ENCODE measurements at places on chromosomes 5 and 9. TPM values are rescaled to one million over a fixed set of nuclear protein-coding genes. Genes with fewer than 3 reads are reported as not detected.

Gene CDC25C
- not detected for total RNA-seq

Gene GPRIN1
- total RNA-seq: 0.98 TPM

Gene JAKMIP2
- 0.73 TPM for total RNA-seq

Gene F2RL2
- total RNA-seq: 3.4 TPM

Gene DNAI1
- total RNA-seq: not detected

Gene GPR21
- not detected for total RNA-seq

GRCh38 chr9:83410701-83411100 lies 127.5 kb downstream of the FRMD3 start:
- no peak for DNase-seq
- no peaks in the 10 kb centered on the region for H3K27me3 ChIP-seq
- no peak overlapping the region for H3K4me3 ChIP-seq
- H3K36me3 ChIP-seq: no peaks in the 10 kb centered on the region
- H3K27ac ChIP-seq: no peak overlapping the region

DNA sequence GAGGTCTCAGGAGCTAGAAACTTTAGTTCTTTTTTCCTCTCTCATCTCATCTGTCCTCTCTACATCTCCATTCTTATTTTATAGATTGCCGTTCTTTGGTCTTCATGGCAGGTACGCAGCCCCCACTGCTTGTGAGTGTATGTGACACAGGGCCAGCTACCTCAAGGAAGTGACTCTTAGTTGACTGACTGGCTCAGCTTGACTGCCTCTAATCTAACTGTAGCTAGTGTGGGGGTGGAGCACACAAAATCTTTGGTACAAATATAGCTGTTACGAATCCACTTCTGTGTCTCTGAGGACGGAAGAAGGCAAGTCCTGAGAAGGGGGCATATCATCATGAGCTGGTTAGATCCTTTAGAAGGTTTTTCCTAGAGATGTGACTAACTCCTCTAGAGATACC lies 19.8 kb upstream of the SPTAN1 start:
- H3K27me3 ChIP-seq: no peaks in the 10 kb centered on the region
- H3K4me1 ChIP-seq: no peaks in the 10 kb centered on the region
- no peak for DNase-seq
- no peaks in the 10 kb centered on the region for H3K36me3 ChIP-seq
- no peak overlapping the region for H3K27ac ChIP-seq

- no peak overlapping the region for H3K4me3 ChIP-seq
- H3K27me3 ChIP-seq: no peaks in the 10 kb centered on the region
- H3K27ac ChIP-seq: no peak overlapping the region
- H3K36me3 ChIP-seq: no peaks in the 10 kb centered on the region
Measured at GRCh38 chr9:26566141-26566540, 326.5 kb downstream of the CAAP1 start.

DNA sequence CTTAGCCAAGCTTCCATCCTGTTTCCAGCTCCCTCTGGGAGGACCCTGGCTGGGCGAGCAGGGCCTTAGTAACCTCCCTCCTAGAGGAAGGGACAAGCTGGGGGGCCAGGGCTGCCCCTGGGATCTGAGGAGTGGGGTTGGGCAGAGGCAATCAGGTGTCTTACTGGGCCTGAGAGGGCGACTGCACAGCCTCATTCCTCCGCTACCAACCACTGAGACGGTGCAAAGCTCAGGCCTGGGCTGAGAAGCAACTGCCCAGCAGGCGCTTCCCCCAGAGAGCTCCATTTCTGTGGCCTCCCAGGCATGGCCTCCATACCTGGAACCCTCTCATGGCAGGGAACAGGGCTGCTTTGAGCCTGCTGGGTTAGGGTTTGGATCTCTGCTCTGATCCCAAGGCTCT lies 18.8 kb upstream of the GFPT2 start:
- no peak overlapping the region for H3K27ac ChIP-seq
- DNase-seq: no peak
- H3K4me1 ChIP-seq: no peaks in the 10 kb centered on the region
- no peak overlapping the region for H3K4me3 ChIP-seq
- no peaks in the 10 kb centered on the region for H3K36me3 ChIP-seq

DNA sequence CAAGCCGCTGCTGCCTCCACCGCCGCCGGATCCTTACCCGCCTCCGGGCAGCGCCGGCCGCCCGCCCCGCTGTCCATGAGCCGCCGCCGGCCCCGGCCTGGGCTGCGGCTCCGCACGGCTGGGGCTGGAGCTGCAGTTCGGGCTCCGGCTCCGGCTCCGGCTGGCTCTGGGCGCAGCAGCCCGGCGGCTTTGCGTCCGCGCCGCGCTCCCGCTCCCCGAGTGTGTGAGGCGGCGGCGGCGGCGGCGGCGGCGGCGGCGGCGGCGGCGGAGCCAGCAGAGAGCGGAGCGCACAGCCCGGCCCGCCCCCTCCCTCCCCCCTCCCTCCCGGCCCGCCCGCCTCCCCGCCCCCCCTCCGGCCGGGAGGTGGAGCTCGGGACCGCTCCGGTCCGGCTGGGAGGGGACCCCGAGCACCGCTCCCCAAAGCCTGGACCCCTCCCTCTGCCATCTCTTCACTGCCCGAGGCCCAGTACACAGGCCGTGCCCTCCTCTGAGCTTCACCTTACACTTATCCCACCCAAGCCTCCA lies at the start of gene PCDH1:
Gene PCDH1, minus strand, starts transcription at position 225 of the 525 bp plus-strand sequence. Its CDS starts 148 bp downstream, at position 77.
- peak within 1 kb of the TSS; percentile 54 for H3K4me3 ChIP-seq
- peak within 1 kb of the TSS; percentile 95 for H3K27ac ChIP-seq
- peaks cover 3% of the 10 kb centered on the region for H3K4me1 ChIP-seq
- no peaks in the 10 kb centered on the region for H3K36me3 ChIP-seq
- H3K27me3 ChIP-seq: peaks cover 5% of the 10 kb centered on the region
- DNase-seq: no peak

GRCh38 chr5:125323613-125324012 lies 577.2 kb upstream of the ZNF608 start:
- no peak for DNase-seq
- H3K27ac ChIP-seq: no peak overlapping the region
- H3K4me1 ChIP-seq: no peaks in the 10 kb centered on the region
- H3K4me3 ChIP-seq: no peak overlapping the region
- no peaks in the 10 kb centered on the region for H3K27me3 ChIP-seq
- no peaks in the 10 kb centered on the region for H3K36me3 ChIP-seq

DNA sequence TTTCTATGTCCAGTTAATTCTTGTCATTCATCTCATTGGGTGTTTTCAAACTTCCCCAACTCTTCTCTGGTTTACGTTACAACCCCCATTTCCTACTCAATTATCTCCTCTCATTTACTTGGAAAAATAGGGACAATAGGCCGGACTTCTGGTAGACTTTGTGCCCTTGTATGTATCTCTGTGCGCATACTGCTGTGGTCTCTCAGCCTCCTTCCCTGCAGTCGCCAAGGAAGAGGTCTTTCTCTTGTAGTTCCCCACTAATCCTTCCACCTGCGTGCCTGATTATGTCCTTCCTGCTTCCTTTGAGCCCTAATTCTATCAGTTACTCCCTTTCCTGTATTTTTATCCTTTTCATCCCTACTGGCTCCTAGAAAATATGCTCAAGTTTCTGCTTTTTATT lies 176.3 kb downstream of the GDNF start:
- no peaks in the 10 kb centered on the region for H3K4me1 ChIP-seq
- no peaks in the 10 kb centered on the region for H3K36me3 ChIP-seq
- no peaks in the 10 kb centered on the region for H3K27me3 ChIP-seq
- H3K4me3 ChIP-seq: no peak overlapping the region
- no peak for DNase-seq

All from breast epithelium (tissue), 4 donors.